ENCODE measurements at places on chromosomes 12 and 14. TPM values are rescaled to one million over a fixed set of nuclear protein-coding genes. Genes with fewer than 3 reads are reported as not detected.

- DNase-seq = no peak
Observed at GRCh38 chr12:121829250-121829918, 25.6 kb downstream of the SETD1B start.

DNA sequence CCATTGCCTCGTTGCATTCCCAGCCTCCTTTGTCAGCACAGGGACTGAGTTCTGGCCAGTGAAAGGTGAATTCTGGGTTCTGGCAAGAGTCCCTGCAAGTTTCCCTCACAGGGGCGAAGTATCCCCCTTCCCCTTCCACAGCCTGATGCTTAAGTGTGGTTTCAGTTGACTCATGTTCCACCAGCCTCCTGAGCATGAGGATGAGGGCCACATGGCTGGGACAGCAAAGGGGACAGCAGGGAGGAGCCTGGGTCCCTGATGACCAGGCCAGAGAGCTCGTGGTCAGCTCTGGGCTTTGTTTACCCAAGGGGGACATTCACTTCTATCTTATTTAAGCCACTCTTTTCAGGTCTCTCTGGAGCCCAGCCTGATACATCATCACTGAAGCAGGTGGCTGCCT, 36.5 kb downstream of the CACNA2D4 start:
- no peak for DNase-seq

GRCh38 chr12:62760779-62761178, 174.2 kb downstream of the PPM1H start:
- DNase-seq = no peak

GRCh38 chr12:40325349-40325960, 100.7 kb downstream of the LRRK2 start:
- no peak for DNase-seq

- no peak for DNase-seq
Observed at GRCh38 chr12:19421503-19422282, 17.6 kb upstream of the AEBP2 start.

DNA sequence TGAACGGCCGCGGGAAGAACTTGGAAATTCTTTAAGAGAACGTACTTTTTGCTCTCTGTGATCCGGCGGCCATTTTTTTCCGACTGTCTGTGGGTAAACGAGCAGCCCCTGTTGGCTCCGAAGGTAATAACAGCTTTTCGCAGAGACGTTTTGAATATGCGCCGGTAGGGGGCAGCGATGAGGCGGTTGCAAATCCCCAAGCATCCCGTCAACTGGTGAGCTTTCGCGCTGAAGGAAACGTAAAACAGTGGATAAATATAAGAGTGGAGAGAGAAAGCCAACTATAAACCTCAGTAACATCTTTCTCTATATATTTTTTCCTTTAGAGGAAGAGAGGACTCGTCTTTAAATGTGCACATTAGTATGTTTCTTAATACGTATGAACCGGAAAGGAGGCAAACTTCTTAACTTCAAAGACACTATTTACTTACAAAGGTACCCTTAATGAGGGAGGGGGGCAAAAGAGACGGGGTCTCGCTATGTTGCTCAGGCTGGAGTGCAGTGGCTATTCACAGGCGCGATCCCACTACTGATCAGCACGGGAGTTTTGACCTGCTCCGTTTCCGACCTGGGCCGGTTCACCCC, 9.6 kb upstream of the NEMF start:
- peak; percentile 94 for DNase-seq

Gene CLEC7A
- 4.5 TPM for polyA plus RNA-seq

DNA sequence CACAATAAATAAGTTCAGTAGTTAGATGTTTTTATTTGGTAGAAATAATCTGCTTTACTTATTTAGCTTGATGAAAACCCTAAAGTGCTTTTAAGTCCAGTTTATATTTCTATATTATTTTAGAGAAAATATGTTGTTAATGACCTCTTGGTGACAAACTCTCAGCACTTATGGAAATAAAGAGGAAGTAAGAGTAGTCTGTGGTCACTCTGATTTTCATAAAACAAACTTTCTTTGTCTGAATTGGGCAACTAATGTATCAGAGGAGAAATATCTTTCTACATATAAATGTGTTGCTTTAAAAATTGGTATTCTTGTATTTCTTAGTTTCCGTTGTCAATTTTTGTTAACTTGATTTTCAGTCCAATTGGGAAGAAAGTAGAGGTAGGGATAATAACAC, 878.9 kb upstream of the SEL1L start:
- DNase-seq = no peak

GRCh38 chr12:50647479-50647878, 116.4 kb upstream of the ATF1 start:
- DNase-seq = no peak

DNA sequence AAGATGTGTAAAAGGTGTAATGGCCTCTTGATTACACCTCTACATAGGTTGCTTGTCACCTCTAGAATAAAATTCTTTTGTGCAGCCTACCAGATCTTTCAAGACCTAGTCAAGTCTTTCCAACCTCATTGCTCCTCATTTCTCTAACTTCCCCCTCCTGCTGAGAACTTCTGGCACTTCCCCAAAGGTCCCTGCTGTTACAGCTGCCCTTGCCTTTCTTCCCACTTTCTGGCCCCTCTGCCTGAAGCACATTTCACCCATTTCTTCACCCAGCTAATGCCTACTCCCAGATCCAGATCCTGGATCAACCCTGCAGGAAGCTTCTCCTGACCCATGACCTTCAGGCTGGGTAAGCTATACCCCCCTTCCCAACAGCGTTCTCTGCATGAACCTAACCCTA, 1.5 kb downstream of the TSHR start:
- DNase-seq = no peak

Gene NR4A1
- 55.6 TPM for polyA plus RNA-seq

Gene TMEM119
- 54.3 TPM for polyA plus RNA-seq

Gene METTL25
- polyA plus RNA-seq = 14.7 TPM

Gene SLCO1A2
- 0.24 TPM for polyA plus RNA-seq

Gene NOXRED1
- polyA plus RNA-seq = 2.5 TPM

DNA sequence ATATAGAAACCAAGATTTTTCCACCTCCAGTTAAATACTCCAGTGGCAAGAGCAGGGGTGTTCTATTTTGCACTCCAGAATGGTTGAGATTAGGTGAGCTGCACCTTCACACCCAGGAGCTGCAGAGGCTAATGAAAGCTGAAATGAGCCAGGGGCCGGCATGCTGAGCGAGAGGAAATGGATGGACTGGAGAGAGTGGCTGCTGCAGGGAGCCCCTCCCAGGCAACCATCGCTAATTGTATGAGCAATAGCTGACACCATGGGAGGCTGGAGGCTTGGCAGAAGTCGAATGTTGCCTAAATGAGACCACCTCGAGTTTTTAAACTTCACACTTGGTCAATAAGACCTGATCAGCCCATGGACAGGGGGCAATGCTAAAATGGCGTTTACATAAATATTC, 301.8 kb upstream of the TMPO start:
- DNase-seq = no peak

Gene KRT73
- 0.11 TPM for polyA plus RNA-seq

Gene MAP1LC3B2
- polyA plus RNA-seq = 10.5 TPM

- no peak for DNase-seq
Observed at GRCh38 chr12:116090516-116090915, 187.0 kb downstream of the MED13L start.

DNA sequence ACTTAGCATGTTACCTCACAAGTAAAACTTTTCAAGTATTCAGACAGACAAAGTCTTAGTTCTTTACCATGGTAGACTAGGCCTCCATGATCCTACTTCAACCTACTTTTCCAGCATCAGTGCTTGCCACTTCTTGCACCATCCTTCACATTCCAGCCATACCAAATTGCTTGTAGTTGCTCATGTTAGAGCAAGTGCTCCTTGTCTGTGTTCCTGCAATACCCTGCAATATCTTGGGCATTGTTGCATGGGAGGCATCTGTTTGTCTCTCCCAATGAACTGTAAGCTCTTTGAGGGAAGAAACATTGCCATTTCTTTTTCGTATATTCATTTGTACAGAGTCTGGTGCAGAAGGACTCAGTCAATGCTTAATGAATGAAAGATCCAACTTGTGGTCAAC, 78.0 kb downstream of the SRGAP1 start:
- DNase-seq = no peak

Gene VSIG10
- polyA plus RNA-seq = 35.4 TPM

Gene SLC7A7
- polyA plus RNA-seq = 10.1 TPM

GRCh38 chr14:67526676-67527459, 6.2 kb upstream of the PLEKHH1 start:
- DNase-seq = no peak

GRCh38 chr14:24874514-24875202, 175.3 kb downstream of the STXBP6 start:
- DNase-seq = no peak

Gene SLCO1C1
- 1.1 TPM for polyA plus RNA-seq

DNA sequence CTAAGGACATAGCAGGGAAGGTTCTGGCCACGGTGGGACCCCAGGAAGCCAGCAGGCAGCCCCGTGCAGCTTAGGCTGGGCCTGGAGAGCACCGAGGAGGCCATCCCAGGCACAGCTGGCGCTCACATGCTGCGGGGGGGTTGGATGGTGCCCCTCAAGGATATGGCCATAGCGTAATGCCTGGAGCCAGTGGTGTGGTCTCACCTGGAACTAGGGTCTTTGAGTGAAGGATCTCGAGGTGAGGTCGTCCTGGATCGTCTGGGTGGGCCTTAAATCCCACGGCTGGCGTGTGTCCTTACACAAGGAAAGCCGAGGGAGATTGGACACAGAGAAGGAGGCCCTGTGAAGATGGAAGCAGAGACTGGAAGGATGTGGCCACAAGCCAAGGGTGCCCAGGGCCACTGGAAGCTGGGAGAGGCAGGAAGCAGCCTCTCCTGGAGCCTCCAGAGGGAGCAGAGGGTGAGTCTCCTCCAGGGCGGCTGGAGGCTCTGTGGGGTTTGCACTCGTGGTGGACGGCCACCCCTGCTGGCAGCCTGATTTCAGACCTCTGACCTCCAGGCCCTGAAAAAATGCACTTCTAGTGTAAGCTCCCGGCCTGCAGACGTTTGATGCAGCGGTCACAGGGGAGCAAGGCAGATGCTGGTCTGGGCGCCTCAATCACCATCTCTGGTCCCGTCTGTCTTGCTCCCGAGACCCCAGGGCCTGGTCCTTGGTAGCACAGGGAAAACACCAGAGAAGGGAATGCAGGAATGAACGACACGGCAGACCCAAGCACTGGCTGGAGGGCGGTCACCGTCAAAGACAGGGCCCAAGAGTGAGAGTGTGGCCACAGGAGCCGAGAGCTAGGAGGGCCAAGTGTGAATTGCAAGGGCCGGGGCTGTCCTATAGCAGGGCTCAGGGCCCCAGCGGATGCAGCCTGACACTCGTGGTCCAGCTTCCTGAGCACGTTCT, 218.6 kb downstream of the KIF26A start:
- DNase-seq = no peak

Gene OR4E2
- not detected for polyA plus RNA-seq

Gene PTGER2
- polyA plus RNA-seq = 4.3 TPM

GRCh38 chr14:49051328-49052060, 534.7 kb downstream of the RPS29 start:
- DNase-seq = no peak

Data from left lung (tissue), 14 donors.